Ovary (tissue), 10 donors: ENCODE measurements at places on chromosomes 11 and 22. TPM values are rescaled to one million over a fixed set of nuclear protein-coding genes. Genes with fewer than 3 reads are reported as not detected.

DNA sequence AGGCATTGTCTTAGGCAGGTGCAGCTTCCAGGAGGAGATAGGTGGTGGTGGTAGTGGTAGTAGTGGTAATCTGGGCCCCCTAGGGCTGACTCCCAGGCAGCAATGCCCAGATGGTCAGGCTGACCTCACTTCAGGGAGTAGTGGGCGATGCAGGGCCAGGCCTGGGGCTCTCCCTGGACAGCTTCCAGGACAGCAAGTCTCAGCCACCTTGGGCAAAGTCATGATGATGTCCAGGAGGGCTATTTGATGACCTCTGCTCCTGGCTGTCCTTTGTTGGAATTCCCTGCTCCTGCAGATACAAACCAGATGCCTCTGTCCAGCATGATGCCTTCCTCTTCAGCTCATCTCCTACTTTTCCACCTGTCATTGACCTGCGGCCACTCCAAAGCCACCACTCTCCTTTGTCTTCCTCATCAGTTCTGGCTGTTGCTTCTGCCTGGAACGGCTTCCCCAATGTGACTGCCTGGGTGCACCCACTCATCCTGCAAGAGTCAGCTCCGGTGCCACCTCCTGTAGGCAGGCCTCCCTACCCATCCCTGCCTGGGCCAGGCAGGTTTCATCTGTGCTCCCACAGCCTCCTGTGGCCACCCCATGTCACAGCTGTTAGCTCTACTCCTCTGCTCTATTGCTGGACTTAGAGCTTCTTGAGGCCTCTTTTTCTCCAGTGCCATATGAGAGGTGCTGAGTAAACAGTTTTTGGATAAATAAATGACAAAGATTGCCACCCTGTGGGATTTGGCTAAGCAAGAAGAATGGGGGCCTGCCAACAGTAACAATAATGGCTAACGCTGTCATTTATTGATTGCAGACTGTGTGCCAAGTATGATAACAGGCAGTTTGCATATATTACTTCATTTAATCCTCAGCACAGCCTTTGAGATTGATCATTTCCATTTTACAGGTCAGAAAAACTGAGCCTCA lies 172.9 kb upstream of the NECTIN1 start:
- DNase-seq, result no peak

The SLC5A4 gene
- 0.35 TPM for polyA plus RNA-seq

- DNase-seq, result no peak
Observed at GRCh38 chr22:36247955-36248354, 5.0 kb upstream of the APOL1 start.

DNA sequence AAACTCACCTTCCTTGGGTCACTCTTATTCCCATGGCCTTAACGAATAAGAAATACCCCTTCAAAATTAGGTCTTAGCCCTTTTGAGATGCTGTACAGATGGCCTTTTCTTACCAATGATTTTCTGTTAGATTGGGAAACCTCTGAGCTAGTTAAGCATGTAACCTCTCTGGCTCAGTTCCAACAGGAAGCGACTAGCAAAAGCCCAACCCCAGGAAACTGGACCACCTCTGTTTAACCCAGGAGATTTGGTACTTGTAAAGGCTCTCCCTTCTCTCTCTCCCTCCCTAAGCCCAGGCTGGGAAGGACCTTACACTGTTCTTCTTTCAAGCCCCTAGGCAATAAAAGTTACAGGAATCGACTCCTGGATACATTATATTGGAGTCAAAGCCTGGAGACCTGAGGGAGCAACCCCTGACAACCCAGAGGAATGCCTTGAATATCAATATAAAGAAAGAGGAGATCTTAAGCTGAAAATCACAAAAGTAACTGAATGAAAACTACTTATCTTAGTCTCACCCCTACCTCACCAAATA lies 11.7 kb downstream of the APIP start:
- DNase-seq, result no peak

DNA sequence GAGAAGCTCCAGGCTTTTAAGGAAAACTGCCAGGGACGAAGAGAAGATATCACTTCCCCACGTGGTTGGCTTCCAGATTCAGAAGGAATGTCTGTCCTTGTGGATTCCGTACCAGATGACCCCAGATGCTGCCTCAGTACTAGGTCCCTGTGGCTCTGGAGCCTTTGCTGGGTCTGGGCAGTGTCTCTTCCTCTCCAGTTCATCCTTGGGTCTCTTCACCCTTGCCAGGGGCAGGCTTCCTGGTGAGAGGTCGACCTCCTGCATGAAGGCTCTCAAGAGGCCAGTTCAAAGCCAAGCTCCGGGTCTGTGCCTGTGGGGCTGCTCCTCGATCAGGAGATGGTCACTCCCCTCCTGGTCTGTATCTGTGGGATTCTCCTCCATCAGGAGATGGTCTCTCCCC lies 74.7 kb upstream of the B3GAT1 start:
- no peak for DNase-seq

DNA sequence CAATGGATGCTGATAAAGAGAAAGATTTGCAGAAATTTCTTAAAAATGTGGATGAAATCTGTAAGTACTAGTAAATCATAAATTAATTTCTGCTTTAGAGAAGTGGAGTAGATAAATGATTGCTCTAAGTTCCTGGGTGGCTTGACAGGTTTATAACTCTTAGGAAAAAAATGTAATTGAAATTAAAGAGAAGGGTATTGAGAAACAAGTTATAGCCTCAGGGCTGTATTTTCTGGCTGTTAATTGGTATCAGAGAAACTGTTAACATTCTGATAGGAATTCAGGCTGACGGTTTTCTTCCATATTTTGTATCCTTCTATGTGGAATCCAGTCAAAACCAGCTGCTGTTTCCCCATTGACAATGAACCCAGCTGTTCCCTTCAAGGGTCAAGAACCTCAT lies 1.9 kb downstream of the TTC12 start:
- no peak for DNase-seq

The OR2D2 gene
- not detected for polyA plus RNA-seq

The ATG13 gene
- polyA plus RNA-seq, result 119 TPM

DNA sequence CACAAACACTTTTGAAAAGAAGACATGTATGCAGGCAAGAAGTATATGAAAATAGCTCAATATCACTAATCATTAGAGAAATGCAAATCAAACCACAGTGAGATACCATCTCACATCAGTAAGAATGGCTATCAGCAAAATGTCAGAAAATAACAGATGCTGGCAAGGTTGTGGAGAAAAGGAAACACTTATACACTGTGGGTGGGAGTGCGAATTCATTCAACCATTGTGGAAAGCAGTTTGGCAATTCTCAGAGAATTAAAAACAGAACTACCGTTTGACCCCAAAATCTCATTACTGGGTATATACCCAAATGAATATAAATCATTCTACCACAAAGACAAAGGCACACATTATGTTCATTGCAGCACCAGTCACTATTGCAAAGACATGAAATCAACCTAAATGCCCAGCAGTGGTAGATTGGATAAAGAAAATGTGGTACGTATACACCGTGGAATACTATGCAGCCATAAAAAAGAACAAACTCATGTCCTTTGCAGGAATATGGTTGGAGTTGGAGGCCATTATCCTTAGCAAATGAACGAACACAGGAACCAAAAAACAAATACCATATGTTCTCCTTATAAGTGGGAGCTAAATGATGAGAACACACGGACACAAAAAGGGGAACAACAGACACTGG lies 18.5 kb downstream of the MMP13 start:
- no peak for DNase-seq

GRCh38 chr11:86174101-86175046 lies 70.2 kb upstream of the EED start:
- DNase-seq, result peak; percentile 48

DNA sequence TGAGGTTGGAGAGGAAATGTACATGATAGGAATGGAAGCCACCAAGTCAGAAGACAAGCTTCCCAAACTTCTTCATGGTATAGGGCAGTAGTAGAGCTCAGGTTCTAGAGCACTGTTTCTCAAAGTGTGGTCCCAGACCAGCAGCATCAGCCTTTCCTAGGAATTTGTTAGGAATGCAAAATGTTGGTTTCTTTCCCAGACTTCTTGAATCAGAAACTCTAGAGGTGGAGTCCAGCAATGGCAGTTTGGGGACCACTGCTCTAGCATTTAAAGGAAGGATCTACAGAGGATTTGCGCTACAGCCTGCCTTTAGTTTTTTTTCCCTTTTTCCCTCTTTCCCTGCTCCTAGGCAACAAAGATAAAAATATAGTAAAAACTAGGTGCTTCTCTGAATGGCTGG lies 17.0 kb upstream of the MMP12 start:
- DNase-seq, result no peak

DNA sequence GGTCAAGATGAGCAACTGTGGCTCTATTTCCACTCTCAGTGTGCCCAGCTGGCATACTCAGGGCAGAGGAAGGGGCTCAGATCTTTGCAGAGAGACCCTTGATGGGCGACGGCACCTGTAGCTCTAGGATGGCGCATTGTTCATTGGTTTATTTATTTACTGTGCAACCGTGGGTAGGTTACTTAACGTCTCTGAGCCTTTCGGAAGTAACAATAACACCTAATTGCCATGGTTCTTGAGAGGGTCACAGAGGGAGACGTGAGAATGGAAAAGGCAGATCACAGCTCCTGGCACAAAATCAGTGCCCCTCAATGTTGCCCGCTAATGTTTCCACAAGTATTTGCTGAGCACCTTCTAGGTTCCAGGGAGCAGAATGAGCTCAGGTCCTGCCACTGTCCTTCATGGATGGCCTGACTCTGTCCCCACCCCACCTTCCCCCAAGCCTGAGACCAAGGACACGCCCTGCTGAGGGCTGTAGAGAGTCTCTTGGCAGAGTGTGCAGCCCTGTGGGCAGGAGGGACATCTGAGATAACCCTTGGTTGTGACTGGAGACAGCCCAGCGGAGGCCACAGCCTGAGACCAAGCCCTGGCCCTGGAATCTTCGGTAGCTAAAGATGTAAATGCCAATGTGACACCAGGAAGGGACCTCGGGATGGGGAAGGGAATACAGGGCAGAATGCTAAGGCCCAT lies 780 bp upstream of the ALDH3B2 start:
- DNase-seq, result no peak

DNA sequence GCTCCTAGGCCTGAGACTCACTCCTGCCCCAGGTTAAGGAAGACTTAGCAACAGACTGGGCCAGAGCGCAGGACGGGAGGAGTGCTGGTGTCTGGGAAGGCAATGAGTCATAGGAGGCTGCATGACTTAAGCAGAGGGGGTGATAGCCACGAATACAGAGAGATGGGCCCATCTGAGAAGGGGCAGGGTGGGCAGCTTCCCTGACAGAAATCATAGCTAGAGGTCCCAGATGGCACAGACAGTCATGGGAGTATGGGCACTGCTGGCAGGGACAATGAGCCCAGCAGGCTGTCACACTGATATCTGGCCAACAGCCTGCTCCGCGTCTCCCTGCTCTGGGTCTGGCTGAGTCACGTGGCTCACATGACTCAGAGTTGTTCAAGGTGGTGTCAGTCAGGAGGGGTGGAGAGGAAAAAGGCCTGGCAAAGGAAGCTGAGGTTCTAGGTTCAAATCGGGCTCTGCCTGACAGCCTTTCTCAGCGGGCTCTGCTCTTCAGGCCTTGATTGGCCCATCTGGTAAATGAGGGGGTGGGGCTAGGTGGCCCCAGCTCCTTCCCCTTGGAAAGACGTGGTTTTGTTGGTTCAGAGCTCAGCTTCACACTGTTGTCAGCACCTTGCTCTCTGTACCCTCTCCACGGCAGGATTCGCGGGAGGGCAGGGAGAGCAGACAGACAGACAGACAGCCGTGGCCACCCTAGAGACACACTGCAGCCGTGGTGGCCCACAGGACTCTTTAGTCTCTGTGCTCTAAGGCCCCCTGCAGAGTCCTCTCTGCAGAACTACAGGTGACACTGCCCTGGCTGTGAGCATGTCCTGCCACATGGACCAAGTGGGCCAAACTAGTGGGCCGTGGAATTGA lies 47.8 kb downstream of the DBX1 start:
- DNase-seq, result peak; percentile 82

- DNase-seq, result peak; percentile 81
Observed at GRCh38 chr11:61334434-61335354, 1.7 kb downstream of the TKFC start.
